ENCODE measurements at places on chromosomes 7 and 10. TPM values are rescaled to one million over a fixed set of nuclear protein-coding genes. Genes with fewer than 3 reads are reported as not detected.

Gene CYP2E1
- 0.77 TPM for total RNA-seq

DNA sequence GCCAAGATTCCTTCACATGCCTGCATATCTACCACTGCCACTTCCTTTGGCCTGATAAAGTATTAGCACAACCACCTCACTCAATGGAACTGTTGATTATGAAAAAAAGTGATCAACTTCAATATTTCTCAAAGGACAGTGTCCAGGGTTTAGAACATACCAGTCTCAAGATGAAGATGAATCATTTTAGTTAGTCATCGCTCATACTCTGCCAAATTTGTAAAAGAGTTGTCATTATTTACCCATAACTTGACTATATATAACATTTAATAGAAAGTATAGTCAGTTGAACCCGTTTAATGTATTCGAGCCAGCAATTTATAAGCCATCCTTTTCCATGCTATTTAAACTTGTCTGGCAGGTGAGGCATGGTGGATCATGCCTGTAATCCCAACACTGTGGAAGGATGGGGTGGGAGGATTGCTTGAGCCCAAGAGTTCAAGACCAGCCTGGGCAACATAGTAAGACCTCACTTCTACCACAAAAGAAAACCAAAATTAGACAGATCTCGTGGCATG is 33.2 kb downstream of the SPAM1 start:
- no peak for DNase-seq

Gene HK1
- total RNA-seq = 38.7 TPM

Gene ANKRD7
- total RNA-seq = not detected

Gene GPNMB
- total RNA-seq = 0.94 TPM

DNA sequence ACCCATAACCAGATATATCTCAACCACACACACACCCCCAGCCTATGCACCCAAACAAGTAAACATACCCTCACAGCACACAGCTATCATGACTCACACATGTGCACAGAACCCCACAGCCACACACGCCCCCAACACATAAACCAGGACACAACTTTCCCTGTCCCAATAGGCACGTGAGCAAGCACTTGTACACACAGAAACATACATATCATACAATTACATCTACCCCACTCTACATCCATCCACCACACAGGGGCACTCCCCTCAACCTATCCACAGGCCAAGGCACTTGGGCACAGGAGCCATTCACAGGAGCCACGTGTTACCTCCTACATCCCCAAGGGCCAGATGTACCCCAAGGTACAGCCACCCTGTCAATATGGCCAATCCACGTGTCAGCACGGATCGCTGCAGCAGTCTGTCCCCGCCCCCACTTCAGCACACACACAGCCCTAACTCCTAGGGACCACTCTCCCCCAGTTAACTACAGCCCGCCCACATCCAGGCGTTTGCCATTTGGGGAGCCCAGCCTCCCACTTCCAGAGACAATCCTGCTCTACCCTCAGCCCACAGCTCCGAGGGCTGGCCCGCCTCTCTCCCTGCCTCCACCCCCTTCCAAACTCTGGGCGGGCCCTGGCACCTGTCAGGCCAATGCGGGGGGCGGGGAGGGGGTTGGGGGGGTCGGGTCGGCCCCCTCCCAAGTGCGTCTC is 163.5 kb downstream of the SH3PXD2A start:
- peak; percentile 72 for DNase-seq

GRCh38 chr10:101565370-101565900 is 22.6 kb downstream of the POLL start:
- no peak for DNase-seq

- DNase-seq = no peak
These were observed 1.5 kb downstream of the IRF5 start for GRCh38 chr7:128939075-128939860.

- no peak for DNase-seq
These were observed 18.2 kb downstream of the GPR141 start for GRCh38 chr7:37701769-37702168.

Gene GHRHR
- total RNA-seq = not detected

Gene PNLIPRP3
- total RNA-seq = not detected

DNA sequence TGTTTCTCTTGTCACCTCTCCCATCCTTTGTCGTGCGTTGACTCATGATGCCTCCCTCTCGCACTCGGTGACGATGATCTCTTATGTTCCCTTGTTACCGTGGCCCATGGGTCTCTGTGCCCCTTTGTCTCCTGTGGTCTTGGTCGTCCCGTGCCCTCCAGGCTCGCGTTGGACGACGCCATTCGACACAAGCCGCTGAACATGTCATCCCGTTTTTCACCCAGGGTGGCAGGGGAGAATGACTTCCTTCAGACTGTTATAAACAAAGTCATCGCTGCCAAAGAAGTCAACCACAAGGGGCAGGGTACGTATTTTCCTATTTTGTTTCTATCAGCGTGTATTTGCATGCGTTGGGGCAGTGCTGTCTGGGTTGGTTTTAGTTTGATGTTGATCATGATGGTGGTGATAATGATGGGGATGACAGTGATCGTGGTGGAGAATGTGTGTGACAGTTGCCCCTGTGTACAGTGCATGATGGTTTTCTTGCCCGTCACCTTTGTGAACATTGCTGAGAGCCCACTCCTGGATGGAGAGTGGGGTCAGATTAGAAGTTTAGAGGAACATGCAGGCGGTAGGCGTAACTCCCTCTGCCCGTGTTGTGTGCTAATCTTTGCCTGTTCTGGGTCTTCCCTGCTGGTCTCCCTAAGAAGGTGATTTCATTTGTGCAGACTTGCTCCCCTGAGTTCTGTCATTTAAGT is 107.0 kb downstream of the DOCK1 start:
- DNase-seq = no peak

Gene UPP1
- 31.9 TPM for total RNA-seq

DNA sequence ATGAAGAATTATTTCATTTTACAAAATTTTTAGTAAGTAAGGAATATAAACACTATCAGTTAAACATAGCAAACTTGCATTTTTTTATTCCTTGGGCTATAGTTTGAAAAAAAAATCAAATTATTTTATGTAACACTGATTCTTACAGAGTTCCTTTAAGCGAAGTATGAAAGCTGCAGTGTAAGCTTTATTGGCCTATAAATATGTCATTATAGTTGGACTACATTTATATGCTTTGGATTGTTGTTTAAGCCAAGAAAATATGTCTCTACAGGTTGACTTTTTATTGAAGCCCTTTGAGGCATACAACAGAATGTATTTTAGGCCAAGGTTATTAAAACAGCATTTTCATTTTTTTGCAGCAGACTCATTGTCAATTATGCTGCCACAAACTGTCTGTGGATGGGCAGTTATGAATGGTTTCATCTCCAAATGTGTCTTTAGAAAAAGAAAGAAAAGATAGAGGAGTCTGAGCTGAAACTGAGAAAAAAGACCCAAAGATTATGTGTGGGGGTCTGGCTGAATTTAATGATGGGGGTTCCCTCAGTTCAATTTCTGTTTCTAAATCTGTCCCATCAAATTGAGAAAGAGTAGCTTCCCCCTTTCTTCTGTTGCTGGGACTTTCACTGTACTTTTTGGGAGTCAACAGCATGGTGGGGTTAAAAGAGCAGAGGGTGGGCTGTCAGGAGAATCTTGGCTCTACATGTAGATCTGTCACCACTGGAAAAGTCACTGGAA is 43.1 kb downstream of the ARID5B start:
- DNase-seq = no peak

GRCh38 chr7:21507627-21508343 is 35.1 kb upstream of the DNAH11 start:
- peak; percentile 85 for DNase-seq

GRCh38 chr10:102626026-102626685 is 18.1 kb upstream of the TRIM8 start:
- peak; percentile 58 for DNase-seq

Gene CALHM3
- not detected for total RNA-seq

Gene OR2F1
- total RNA-seq = not detected

Gene CDC14C
- not detected for total RNA-seq

Gene FGF8
- total RNA-seq = 46.5 TPM

- DNase-seq = peak; percentile 99
These were observed 22.2 kb downstream of the LIPK start for GRCh38 chr10:88728107-88728763.

Gene PTF1A
- not detected for total RNA-seq

DNA sequence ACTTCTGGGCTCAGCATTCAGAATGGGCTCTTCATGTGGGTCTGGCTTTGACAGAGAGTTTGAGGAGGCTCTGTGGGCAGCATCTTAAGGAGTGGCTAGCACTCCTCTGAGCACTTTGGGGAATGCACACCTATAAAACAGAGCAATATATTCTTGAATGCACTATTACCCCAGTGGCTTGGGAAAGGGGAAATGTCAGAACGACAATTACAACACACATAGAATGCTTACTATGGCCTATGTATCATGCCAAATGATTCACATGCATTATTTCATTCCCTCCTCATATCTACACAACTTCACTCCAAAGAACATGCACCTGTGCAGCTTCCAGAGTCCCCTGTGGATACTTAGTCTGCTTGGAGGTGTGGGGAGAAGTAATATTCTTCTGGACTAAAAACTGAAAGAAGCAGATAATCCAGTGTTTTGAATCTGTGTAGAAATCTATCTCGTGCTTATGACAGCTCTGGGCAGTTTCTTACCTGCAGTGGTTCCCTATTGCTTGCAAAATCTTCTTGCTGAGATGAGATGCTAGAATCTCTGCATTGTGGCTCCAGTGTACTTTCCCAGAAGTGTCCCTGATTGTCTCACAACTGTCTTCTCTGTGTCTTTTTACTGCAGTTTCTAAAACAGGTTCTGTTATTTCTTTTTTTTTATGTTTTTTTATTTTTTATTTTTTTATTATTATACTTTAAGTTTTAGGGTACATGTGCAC is 5.5 kb upstream of the MGAM start:
- DNase-seq = no peak

- DNase-seq = no peak
These were observed 28.1 kb upstream of the RPA3 start for GRCh38 chr7:7746458-7746857.

GRCh38 chr10:32379950-32380551 is 33.1 kb upstream of the EPC1 start:
- no peak for DNase-seq

DNA sequence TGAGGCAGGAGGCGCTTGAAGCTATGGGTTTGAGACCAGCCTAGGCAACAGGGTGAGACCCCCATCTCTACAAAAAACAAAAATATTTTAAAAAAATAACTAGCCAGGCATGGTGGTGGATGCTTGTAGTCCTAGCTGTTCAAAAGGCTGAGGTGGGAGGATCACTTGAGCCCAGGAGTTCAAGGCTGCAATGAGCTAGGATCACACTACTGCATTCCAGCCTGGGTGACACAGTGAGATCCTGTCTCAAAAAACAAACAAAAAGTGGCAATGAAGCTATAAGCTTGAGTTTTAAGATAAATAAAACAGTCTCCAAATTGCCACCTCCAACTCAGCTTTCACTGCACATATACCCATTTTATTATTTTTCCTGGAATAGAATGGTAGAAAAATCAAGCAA is 281.3 kb downstream of the IPMK start:
- no peak for DNase-seq

Gene CRYGN
- total RNA-seq = 3.9 TPM

DNA sequence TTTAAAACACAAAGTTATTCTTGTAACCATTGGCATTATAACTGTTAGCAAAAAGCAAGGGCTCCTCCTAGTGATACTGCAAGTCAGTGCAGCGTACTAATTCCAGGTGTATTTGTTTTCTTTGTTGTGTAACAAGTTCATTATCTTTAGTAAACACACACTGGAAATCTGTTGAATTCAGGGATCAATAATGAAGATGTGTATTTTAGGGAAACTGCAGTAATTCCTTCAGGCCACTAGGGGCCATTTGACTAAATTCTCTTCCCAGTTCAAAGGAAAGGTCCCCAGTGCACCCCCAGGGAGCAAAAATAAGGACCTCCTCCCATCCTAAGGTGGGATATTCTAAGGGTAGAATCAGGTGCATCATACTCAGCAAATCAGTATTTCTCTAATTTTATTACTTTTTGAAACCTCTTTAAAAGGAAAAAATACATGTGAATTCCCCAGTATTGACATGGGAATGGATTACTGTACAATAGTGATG is 158.6 kb upstream of the LYZL1 start:
- peak; percentile 58 for DNase-seq

DNA sequence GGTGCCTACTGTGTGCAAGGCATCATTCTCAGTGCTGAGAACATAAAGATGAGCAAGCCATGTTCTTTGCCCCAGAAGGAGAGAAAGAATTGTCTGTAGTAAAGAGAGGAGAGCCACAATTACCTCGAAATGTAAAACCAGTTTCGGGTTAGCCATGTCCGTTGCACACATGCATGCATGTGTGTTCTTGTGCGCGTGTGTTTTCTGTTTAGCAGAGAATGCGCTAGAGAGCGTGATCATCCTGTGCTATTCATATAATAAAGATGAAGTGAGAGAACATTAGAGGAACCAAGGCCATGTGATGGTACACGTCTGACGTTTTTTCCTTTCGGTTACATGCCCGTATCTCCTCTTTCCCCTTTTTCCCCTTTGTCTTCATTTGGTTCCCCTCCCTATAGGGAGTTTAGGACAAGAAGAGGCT is 158.2 kb downstream of the CELF2 start:
- no peak for DNase-seq

GRCh38 chr7:36048141-36048901 is 104.7 kb upstream of the EEPD1 start:
- DNase-seq = no peak

GRCh38 chr10:89867964-89868363 is 166.6 kb downstream of the KIF20B start:
- no peak for DNase-seq

Gene CPN1
- 1.3 TPM for total RNA-seq

- no peak for DNase-seq
These were observed 230.7 kb downstream of the VTI1A start for GRCh38 chr10:112677689-112678088.

DNA sequence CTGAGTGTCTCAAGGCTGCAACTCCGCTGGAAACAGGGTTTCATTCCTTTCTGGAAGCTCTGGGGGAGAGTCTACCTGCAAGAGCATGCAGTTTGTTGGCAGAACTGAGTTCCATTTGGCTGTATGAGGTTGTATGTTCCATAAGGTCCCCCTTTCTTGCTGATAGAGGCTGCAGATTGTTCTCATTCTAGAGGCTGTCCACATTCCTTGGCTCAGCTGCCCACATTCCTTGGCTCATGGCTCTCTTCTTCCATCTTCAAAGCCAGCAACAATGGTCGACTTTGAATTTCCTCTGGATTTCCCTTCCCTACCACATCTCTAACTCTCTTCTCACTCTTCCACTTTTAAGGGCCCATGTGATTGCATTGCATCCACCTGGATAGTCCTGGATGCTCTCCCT is 147.3 kb upstream of the CDCA7L start:
- no peak for DNase-seq

DNA sequence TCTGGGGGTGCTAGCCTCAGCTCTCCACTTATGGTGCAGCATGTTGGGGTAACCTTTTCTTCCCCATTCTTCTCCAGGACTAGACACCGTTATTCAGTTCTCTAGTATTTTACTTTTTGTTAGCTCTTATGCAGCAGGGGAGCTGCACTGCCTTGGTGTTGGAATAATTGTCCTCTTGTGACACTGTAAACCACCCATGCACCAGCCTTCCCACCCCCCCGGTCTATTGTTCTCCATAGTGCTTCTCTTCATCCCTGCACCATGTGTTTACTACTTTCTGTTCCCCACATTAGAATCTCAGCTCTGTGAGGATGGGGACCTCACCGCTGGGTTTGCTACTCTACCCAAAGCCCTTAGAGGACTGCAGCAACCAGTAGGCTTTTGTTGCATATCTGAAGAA is 230.7 kb downstream of the RPS24 start:
- no peak for DNase-seq
